ENCODE measurements at places on chromosomes 12 and 14.

DNA sequence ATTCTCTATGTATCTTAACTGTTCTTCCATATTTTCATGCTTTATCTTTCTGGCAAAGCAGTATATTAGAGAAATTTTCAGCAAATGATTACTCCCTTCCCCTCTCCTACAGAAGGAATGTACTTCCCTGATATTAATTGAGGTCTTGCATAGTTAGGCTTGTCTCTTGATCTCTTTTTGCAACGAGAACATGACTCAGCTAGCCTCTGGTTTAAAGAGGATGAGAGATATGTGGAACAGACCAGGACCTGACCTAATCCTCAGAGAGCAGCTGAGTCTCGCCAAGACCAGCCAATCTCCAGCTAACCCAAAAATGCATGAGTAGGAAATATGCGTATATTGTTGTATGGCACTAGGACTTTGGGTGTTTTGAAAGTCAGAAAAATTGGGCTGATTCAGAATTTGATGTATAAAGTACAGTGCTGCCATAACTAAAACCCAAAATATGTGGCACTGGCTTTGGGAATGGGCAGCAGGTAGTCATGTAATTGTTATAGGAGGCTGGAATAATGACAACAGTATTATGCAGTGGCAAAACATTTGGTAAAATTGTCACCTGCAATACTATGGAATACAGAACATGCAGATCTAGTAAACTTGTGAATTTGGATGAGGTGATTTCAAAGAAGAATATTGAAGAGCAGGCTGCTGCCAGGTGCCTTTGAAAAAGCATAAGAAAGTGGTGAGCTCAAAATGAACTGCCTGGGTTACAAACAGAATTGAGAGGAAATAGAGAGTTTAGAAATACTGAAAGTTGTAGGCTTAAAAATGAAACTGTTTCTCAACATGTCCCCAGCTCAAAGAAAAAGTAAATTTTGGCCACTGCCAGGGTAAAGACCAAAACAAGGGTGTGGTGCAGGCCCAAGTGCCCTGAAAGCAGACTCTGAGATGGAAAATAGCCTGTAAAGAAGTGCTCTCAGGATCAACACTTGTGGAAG is 9.3 kb upstream of the USP15 start:
- no peak for DNase-seq

DNA sequence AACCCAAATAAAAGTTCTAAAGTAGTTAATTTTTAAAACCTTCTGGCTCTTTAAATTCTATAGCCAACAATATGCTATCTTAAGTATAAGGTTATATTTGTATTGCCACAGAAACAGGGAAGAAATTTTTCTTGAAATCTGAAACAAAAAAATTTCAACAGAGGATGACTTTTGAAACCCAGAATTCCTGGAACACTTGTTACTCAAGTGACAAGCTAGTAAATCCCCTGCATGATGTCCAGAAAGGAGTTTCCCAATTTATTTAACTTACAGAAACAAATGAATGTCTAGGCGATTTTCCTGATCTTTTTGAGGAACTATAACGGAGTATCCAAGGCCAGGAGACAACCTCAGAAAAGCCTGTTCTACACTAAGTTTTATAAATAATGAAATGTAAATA is 69.6 kb downstream of the SLC41A2 start:
- DNase-seq, result no peak

- DNase-seq, result no peak
These were observed 523.2 kb downstream of the RMST start for GRCh38 chr12:97985834-97986233.

DNA sequence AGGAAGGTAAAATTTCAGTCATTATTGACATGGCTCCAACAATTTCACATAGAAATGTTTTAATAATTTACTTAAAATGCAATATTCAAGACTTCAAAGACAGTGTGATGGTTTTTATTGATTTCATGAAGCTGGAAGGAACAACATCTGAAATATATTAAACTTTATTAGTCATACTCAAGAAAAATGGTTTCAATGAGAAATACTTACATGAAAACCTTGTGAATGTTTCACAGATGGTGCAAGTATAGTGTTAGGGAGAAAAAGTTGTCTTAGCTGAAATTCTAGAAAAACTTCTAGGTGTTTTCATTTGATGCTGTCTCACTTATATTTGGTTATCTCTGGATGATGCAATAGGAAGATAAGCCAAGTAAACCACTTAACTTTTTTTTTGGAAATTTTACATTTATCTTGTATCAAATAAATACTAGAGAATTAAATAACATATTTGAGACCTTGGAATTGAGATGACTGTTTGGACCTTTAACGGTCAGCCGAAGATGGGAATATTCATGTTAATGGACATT is 65.5 kb downstream of the PELI2 start:
- no peak for DNase-seq

DNA sequence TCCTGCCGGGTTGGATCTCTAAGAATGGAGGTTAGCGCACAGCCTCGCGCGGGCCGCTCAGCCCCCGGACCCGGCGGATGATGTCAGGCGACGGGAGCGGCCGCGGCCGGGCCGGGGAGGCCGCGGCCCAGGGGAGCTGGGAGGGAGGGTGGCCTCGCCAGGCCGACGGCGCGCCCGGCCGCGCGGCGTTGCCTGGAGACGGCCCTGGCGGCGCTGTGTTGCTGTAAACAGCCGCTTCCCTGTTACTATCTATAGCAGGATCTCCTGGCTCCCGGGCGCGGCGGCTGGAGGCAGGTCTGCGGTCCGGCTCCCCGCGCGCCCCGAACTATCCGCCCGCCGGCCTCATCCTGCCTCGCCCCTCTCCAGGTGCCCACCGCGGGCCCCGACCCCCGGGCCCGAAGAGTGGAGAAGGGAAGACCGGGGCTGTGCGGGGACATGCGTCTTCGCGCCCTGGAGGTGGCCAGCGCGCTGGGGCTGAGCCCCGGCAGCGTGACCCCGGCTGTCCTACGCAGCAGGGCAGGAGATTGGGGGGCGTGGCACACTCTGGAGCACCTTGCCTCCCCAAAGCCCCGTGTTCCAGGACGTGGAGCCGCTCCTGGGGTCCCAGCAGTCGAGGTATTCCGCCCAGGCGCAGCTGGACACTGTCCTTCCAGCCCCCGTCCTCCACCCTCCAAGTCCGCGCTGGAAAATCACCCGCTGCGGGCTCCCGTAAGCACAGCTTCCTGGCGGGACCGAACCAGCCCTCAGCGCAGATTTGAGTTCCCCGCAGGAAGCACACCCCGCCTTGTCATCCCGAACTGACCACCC is 1.4 kb upstream of the FOS start:
- DNase-seq, result peak; percentile 79

DNA sequence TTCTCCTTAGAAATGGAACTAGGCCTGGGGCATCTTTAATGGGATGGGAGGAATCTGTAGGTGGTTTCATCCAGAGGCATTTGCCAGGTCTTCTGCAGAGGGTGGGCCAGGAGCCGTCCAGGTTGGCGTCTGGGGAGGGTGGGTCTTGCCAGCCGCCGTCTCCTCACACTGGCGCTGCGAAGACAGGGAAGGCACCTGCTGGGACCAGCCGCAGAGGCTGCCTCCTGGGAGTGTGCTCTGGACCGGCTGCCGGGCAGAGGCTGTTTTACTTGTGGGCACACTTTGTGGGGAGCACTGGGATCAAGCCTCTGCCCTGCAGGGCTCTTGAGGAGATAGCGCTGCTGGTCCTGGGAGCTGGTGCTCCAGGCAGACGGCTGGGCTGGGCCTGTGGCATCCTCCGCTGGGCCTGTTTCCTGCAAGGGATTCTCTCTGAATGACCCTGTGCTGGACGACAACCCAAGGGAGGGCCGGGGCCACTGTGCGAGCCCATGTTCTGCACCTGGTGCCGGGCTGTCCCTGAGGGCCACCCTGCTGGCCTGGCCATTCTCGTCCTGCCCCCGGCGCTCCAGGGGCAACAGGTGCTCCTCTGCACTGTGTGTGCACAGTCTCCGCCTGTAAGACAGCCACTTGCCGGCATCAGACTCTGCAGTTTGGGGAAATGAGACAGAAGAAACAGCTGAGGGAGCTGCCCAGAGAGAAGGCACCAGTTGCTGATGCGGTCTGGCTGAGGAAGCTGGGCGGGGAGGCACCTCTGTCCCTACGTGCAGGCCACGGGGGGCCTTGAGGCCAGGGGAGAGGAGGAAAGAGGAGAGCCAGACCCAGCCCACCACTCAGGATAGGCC is 10.0 kb upstream of the TEX22 start:
- no peak for DNase-seq
